Effector CD8-positive, alpha-beta T cell (primary cell): ENCODE measurements at places on chromosomes 1 and 21.

GRCh38 chr1:224433041-224433691 lies 1.4 kb downstream of the WDR26 start:
- DNase-seq: no peak

DNA sequence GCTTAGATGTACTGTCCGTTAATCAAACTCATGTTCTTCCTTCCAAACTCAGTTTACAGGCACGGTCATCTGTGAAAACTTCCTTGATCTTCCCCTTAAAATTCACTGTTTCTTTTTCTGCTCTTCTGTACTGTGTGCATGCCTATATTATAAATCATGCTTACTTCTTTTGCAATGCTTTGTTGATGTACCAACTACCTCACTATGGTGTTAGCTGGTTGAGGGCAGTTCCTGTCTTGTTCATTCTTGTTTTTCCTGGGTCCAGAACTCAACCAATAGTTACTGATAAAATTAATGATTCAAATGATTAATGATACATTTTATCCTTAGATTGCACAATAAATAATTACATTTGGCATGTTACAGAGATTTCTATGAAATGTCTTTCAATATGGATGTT lies 163.8 kb downstream of the CHRM3 start:
- DNase-seq: no peak

DNA sequence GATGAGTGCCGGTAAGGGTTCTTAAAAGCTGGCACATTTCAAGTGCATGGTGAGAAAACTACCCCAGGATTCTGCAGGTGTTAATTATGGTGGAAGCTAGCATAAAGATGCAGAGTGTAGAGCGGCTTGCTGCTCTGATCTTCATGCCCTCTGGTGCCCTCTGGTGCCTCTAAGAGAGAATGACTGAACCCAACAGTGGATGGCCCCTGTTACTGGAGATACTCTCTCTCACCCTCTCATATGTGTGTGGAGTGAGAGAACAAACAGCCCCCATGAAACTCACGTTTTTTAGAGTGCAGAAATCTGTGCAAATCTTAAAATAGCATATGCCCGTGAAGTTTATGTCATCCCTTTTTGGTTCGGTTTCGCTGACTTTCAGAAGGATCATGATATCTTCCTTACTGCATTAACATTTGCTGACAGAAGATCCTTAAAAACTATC lies 90.0 kb downstream of the GRIK1 start:
- peak; percentile 4 for DNase-seq

DNA sequence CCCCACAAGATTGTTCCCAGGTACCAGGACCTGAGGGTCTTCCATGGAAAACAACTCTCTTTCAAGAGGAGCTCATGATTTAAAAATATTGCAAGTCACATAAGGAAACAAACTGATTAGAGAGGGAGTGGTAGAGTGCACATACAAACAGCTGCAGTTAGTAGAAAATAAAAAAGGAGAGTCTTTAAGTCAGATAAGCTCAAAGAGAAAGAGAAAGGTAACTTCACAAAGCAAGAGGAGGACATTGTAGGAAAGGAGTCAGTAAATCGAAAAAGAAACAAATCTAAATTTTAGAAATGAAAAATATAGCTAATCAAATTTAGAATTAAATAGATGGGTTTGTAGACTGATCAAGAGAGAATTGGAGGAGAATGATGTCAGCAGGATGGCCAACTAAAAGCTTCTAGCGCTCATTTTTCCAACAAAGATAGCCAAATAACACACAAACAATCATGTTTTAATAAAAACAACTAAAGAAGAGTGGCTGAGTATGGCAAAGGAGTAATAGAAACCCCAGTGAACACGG lies 86.1 kb upstream of the CD53 start:
- DNase-seq: no peak

- DNase-seq: no peak
These were observed 18.7 kb upstream of the ST3GAL3 start for GRCh38 chr1:43688594-43689000.

- no peak for DNase-seq
These were observed 206.8 kb downstream of the KCNT2 start for GRCh38 chr1:196401452-196401833.

- DNase-seq: no peak
These were observed 10.0 kb downstream of the GBP5 start for GRCh38 chr1:89262643-89263042.

GRCh38 chr1:55582084-55582483 lies 366.9 kb upstream of the USP24 start:
- no peak for DNase-seq

DNA sequence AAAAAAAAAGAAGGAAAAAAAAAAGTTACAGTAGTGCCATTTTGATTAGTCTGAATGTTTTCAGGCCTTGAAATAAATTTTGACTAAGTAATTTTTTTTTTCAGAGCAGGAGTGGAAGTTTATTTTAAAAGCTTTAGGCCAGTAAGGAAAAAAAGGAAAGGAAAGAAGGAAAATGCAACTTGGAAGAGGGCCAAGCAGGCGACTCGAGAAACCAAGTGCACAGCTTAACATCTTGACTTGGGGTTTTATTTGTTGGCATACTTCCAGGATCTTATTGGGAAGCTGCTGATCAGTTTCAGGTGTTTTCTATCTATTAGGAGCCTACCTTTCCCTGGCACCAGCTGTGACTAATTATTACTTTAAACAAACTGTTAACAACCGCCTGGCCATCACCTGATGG lies 41.7 kb downstream of the ATF3 start:
- DNase-seq: no peak

DNA sequence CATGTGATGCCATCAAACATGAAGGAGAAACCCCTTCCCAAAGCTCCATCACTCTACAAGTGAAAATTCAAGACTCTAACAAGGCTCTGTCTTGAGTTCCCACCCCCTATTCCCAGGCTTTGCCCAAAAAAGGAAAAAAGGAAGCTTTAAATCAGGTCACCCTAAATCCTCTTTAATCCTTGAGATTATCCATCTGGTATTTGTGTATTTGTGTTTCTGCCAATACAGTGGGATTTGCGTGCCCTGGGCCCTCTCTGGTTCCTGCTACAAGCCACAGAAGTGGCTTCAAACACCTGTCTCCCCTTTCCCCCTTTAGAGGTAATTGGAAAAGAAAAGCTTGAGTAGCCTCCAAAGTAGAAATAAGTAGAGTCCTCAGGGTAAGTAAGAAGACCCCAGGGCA lies 120.4 kb downstream of the EDEM3 start:
- DNase-seq: no peak

- DNase-seq: no peak
These were observed 395.0 kb downstream of the PTPRU start for GRCh38 chr1:29631361-29631760.

DNA sequence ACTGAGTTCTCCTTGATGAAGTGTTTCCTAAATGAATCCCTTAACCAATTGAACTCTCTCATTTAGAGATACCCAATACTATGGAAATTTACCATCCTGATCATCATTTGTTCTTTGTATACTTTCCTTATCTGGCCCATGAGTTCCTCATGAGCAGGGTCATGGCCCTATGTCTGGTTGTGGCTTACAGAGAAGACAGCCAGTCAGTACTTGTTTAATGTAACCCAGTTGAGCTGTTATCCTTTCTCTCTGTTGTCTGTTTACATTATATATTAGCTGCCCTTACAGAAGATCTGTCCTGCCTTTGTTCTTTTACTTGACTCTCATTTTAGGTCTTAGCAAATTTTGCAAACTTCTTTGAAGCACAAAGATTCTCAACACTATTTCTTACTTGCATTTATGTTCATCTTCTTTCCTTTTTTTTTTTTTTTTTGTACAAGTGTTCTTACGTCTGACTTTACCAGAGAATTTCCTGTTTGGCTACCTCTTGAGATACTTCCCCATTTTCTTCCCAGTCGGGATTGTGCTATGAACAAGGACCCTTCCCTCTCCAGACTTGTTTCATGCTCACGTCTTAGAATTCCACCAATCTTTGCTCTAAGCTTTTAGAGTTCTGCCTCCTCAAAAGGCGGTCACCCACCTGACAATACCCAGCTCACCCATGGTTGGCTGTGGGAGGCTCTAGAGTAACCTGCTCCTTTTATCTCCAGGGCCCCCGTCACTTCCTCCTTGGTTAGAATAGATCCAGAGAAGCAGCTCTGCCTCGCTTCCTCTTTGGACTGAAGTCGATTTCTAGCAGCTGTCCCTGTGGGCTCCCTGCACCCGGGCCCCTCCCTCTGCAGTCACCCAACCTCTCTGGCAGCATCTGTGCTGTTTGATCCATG lies 53.6 kb upstream of the RUNX1 start:
- DNase-seq: peak; percentile 16

- DNase-seq: no peak
These were observed 500.4 kb downstream of the PTPRU start for GRCh38 chr1:29736582-29737188.

GRCh38 chr1:245877976-245878375 lies 629.1 kb downstream of the SMYD3 start:
- no peak for DNase-seq

DNA sequence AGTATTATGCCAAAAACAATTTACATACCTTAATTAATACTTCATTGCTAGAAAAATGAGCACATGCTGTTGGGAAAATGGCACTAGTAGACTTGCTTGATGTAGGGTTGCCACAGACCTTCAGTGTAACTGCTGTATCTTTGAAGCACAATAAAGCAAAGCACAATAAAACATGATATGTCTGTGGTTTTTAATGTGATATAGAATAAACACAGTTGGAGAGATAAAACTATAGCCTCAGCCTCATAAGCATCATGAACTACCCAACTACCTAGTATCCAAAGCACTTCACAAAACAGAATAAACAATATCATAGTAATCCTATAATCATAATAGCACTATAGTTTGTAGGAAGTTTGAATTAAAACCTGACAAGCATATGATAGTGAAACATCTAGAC lies 143.5 kb downstream of the SYT14 start:
- no peak for DNase-seq

- no peak for DNase-seq
These were observed 650 bp downstream of the PCNX2 start for GRCh38 chr1:233294913-233295236.

GRCh38 chr1:245901037-245901436 lies 606.0 kb downstream of the SMYD3 start:
- DNase-seq: no peak

GRCh38 chr1:2530513-2531361 lies 674 bp upstream of the HES5 start:
- DNase-seq: no peak
